ENCODE measurements at places on chromosomes 3 and 15. TPM values are rescaled to one million over a fixed set of nuclear protein-coding genes. Genes with fewer than 3 reads are reported as not detected.

The TF gene
- total RNA-seq = 0.85 TPM

The PLSCR5 gene
- not detected for total RNA-seq

The CACNA2D2 gene
- total RNA-seq = not detected

DNA sequence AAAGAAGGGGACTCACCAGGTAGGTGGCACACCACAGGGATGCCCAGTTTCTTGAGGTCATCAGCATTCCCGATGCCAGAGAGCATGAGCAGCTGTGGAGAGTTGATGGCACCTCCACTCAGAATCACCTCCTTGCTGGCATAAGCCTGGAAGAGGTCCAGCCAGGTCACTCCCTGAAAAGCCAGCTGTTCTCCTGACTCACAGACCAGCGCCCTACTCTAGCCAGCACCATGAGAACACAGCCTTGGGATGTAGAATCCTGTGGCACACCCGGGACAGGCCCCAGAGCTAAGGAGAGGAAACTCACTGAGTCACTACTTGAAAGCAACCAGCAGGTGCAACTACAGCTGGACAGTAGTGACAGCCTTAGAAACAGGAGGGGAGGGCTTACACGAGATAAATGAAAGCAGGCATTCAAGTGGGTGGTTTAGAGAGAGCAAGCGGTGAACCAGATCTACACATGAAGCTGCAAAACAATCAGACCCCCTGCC is 24.5 kb downstream of the CHDH start:
- no peak for DNase-seq

DNA sequence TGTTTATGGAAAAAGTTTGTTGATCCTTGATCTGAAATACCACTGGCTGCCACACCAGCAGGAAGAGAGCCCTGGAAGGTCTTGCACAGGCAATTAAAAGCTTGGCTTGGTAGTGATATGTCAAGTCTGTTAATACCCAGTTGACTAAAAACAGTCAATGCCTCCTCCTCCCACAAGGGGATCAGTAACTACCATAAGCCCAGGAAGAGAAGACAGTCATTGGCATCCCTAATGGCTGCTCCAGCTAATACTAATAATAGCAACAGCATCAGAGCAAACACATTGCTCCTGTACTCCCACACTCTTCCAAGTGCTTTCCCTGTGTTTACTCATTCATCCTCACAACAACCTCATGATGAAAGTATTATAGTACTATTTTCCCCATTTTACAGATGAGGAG is 528.6 kb downstream of the TAFA4 start:
- DNase-seq = no peak

DNA sequence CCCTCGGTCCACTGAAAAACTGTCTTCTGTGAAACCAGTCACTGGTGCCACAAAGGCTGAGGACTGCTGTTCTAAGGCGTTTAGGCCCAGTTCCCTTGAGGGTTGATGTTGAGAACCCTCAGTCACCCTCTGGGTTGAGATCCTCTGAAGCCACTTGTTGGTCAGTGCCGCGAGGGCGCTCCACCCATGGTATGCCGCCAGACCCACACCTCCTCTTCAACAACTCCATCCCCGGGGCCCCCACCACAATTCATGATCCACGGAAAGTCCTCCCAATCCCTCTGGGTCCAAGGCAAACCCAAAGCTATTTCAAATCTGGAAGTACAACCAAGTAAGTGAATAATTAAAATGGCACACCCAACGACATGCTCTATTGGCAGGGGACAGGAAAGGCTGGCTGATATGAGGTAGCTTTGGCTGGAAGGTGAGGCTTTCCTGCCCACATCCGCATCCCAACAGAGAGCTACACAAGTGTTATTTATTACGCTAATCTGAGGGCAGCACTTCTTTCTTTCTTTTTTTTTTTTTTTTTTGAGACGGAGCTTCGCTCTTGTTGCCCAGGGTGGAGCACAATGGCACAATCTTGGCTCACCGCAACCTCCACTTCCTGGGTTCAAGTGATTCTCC is 58.1 kb downstream of the XXYLT1 start:
- DNase-seq = no peak

DNA sequence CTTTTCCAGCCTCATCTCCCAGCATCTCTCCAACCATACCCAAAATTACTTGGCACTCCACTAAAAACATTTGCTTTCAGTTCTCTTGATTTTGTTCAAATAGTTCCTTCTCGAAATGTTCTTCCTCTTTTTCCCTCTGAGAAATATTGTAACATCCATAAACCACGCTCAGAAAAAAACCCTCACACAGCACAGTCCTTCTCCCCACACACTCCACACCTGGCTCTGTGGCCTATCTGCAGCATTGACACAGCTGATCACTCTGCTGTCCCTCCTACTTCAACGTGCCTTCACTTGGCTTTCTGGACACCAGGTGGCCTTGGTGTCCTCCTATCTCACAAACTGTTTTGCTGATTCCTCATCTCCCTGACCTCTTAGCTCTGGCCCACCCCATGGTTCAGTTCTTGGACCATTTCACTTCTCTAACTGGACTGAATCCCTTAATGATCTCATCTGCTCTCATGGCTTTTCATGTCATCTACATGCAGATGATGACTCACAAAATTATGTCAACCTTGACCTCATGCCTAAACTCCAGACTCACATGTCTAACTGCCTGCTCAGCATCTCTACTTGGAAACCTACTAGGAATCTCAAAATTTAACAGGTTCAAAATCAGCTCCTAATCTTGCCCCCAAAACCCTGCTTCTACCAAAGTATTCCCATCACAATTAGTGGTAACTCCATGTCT is 93.3 kb downstream of the TRIM42 start:
- no peak for DNase-seq

DNA sequence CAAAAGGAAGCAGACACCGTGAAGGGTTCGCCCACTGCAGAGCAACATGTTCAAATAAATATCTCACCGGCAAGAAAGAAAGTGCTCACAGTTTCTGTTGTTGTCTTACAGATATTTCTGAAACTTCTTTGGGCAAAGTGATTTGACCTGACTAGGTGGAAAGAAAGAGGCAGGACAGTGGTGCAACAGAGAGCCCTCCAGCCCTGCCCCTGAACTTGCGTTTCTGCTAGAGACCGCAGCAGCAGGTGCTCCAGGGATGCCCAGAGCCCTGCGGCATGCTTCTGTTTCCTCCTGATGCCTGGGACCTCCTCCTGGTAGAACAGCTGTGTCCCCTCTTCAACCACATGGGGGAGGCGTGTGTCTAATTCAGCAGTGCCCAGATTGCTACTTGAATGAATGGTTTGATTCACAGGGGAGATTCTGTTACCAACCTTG is 123.4 kb downstream of the ATP10A start:
- no peak for DNase-seq

DNA sequence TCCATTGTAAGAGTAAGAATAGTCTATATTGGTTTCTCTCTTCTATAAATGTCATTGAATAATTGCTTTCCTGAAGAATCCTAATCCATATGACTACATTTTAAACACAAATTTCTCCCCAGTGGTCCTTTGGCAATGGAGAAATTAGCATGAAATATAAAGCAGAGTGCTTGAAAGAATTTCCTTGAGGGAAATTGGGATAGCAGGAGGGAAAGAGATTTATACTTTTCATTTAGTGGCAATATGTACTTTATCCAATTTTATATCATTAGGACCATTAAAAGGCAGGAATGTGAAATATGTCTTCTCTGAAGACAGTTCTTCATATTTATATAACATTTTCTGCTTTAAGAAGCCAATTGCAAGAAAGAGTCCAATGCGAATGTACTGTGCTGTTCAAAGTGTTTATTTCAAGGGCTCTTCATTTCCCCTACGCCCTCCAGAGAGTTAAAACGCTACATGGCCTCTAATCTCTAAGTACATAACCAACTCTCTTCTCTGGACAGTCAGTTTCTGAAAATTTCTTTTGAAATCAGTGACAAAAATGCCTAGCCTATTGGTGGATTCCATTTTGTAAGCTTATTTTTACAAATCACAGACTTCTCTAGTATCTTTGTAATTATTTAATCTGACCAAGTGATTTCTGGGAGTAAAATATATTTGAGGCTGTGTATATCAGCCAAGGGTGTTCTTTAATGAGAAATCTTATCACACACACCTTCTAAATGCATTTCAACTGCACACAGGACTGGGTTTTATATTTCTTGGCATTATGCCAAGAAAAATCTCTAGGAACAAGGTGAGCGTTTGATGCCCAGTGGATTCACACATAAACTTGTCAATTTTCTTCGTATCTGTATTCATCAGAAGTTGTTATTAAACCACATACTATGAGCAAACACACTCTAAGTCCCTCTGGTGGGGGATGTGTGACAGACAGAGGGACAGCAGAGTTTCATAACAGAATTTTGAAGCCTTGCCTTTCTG is 51.2 kb downstream of the KCNAB1 start:
- DNase-seq = no peak

GRCh38 chr3:32500231-32500630 is 2.4 kb downstream of the CMTM6 start:
- DNase-seq = no peak

DNA sequence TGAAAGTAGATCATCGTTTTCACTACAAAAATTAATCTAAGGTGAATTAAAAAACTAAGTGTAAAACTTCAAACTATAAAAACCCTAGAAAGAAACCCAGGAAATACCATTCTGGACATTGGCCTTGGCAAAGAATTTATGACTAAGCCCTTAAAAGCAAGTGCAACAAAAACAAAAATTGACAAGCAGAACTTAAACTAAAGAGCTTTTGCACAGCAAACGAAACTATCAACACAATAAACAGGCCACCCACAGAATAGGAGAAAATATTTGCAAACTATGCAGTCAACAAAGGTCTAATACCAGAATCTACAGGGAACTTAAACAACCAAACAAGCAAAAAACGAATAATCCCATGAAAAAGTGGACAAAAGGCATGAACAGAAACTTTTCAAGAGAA is 302.0 kb downstream of the CHST2 start:
- no peak for DNase-seq

- DNase-seq = peak; percentile 36
These were observed 925.1 kb upstream of the NR2F2 start for GRCh38 chr15:95405447-95405846.

DNA sequence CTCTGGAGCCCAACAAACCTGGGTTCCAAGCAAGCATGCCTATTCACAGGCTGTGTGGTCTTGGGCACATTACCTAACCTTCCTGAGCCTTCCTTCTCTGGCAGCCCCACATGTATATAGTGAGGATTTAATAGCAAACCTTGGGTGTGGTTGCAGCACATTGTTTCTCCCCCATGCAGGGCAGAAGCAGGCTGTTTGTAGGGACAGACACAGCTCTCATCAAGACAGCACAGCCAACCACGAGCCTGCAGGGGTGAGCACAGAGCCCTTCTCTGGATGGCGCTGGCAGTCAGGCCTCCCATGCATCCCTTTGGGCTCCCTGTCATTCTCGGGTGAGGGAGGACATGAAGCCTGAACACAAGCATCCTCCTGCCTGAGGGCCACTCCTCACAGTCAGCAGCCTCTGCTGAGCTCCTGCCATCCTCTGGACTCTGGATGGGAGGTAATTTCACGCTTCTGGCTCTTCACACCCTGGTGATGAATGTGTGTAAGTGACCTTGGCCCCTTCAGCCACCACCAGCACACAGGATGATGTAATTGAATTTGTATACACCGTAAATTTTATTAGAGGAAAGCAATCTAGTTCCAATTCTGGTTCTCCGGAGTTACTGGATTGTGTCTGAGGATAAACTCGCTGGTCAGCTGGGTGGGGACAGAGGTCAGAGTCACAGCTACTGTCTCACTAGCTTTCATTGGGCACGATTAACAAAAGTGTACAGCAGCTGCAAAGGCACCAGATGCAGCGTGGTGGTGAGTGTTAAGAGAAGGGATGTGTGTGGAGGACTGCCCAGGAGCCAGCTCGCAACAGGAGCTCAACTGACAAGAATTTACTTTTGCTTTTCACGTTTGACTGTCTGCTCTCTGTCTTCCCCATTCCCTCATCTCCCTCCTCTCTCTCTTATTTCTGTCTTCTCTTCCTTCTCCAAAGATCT is 118.1 kb downstream of the CLSTN2 start:
- DNase-seq = no peak

- DNase-seq = no peak
These were observed 323.0 kb upstream of the UMPS start for GRCh38 chr3:124407260-124407659.
